Myometrial cell (primary cell): ENCODE measurements at places on chromosomes 7 and 10. TPM values are rescaled to one million over a fixed set of nuclear protein-coding genes. Genes with fewer than 3 reads are reported as not detected.

TMEM273 gene
- total RNA-seq, result not detected in 2 replicates

MYL7 gene
- total RNA-seq, result not detected in 2 replicates

TMEM229A gene
- total RNA-seq, result not detected in 2 replicates

UFSP1 gene
- total RNA-seq, result 11.2 and 14.7 TPM in 2 replicates

MYH16 gene
- not detected in 2 replicates for total RNA-seq

H2BK1 gene
- not detected in 2 replicates for total RNA-seq
